ENCODE measurements at places on chromosomes 5 and 9. TPM values are rescaled to one million over a fixed set of nuclear protein-coding genes. Genes with fewer than 3 reads are reported as not detected.

DNA sequence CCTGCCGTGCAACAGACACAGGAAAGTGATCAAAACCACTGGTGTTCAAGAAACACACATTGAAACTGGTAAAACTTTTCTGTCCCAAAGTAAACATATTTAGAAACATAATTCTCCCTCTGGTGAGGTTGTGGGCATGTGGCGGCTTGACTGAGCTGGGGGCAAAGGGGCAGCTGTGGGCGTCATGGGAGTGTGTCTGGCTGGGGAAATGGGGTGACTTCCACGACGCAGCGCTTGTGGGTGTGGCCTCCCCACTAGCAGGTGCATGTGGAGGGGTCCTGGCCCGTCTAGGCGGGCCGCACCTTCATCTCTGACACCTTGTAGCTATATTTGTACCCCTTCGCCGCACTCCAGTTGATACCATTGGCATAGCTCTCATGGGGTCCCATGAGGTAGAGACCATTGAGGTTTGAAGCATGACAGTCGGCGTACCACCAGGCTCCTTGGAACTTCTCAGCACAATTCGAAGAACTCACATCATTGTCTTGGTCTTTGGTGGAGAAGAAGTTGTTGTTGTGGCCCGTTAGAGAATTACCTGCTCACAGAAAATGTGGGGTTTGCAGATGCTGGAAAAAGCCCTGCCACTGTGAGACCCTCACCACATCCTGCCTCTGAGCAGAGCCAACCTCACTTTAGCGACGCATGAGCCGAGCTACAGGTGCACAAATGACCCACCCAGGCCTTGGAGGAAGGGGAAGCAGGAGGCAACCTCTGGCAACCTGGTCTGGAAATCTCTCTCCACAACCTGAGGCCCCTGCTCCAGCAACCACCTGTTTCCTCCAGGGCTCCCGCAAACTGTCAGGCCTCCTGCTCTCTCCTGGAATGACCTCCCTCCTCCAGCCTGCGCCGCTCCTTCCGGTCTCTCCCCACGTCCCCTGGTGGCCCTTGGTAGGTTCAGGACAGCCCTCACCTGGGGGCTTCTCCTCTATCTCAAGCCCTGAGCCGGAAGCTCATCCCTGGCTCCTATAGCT, 7.9 kb downstream of the FCN1 start:
- DNase-seq = peak; percentile 6

GRCh38 chr5:127858116-127858784, 155.1 kb downstream of the CCDC192 start:
- no peak for DNase-seq

GRCh38 chr9:37730256-37730655, 23.3 kb upstream of the TRMT10B start:
- DNase-seq = no peak

- DNase-seq = no peak
Observed at GRCh38 chr9:114202396-114202795, 47.1 kb downstream of the COL27A1 start.

- no peak for DNase-seq
Observed at GRCh38 chr9:126270556-126270955, 56.1 kb upstream of the MVB12B start.

The KIF12 gene
- total RNA-seq = 27.2 TPM

The TAF1L gene
- total RNA-seq = not detected

The STING1 gene
- total RNA-seq = 49.0 TPM

The SMC5 gene
- total RNA-seq = 35.9 TPM

DNA sequence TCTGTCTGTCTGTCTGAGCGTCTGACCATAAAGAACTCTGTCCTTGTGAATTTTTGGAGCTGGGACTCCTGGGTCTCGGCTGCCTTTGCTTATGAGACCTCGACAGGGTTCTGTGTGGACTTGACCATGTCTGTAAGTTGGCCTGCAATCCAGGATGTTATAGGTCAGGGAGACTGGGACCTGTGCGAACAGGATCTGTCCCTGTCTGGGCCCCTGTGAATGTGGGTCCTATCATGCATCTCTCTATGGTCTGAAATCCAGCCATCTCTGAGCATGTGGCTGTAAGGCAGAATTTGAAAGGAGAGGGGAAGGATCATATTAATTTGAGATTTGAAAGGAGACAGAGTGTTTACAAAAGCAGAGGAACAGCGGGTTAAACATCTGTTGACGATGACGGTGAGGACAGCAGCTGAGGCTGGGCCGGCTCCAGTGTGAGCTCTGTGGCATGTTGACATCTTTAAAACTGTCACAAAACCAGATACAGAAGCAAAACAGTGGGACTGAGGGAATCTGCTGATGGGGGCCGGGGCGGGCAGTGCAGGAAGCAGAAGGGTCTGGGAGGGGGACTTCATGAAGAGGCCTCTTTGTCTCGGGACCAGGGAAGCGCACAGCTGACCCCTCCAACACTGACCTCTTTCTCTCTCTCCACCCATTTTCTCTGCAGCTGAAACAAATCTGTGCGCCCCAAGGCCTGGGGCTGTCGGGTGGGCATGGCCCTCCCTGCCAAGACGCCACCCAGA, 19.1 kb upstream of the MVB12B start:
- no peak for DNase-seq

DNA sequence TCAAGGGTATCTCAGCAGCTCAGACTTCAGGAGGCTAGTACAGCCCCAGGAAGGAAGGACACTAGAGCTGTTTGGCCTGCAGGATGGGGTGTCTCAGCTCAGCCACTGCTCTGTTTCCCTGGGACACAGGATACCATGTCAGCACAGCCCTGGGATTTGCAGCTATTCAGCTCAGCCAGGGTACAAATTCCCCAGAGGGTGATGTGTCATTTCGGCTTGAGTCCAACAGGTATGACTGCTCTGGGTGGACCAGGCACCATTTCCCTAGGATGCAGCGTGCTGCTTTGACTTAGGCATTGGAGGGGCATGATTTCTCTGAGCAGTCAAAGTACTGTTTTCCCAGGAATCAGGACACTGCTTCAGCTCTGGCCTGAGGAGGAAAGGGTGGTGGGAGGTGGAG, 130.1 kb downstream of the ARSB start:
- no peak for DNase-seq

The PTGDS gene
- total RNA-seq = 26.1 TPM

- DNase-seq = no peak
Observed at GRCh38 chr5:32534041-32534440, 51.3 kb upstream of the SUB1 start.

DNA sequence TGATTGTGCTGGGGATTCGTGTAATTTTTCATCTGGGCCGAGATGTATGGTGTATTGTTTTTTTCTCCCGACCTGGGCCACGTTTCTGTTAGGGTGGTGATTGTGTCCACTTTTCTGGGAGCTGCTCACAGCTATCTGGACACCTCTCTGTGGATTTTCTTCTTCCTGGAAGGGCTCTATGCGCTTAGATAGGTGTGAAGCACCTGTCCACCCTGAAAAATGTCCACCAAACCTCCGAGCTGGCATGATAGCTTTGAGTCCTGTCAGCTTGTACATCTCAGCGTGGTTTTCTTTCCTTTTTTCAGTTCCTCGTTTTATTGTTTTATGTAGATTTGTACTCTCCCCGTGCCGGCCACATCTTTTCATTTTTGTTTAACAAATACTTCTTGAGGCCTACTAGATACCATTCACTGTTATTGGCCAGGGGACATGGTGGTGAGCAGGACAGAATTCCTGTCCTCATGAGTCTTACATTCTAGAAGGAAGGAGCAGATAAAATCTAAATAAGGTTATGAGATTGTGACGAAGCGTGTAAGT, 1.1 kb downstream of the UGCG start:
- DNase-seq = peak; percentile 47

The MEGF9 gene
- 9.0 TPM for total RNA-seq

Data from colonic mucosa (tissue), 4 donors.